T-cell (primary cell): ENCODE measurements at places on chromosomes 5 and 9.

DNA sequence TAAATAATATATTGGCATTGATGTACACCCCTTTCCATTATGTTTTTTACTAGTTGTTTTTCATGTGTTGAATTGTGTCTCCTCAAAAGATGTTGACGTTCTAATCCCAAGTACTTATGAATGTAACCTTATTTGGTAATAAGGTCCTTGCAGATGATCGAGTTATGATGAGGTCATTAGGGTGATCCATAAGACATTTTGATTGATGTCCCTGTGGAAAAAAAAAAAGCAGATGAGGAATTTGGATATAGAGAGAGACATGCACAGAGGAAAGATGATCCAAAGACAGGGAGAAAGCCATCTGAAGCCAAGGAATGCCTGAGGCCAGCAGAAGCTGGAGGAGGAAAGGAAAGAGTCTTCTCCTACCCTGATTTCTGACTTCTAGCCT lies 632.7 kb downstream of the TLR4 start:
- no peak for DNase-seq

- no peak for DNase-seq
These were observed 276.8 kb downstream of the MCTP1 start for GRCh38 chr5:95007921-95008597.

GRCh38 chr5:61525512-61526206 lies 193.6 kb downstream of the ZSWIM6 start:
- no peak for DNase-seq

GRCh38 chr9:95815133-95815532 lies 60.4 kb upstream of the ERCC6L2 start:
- DNase-seq = no peak

DNA sequence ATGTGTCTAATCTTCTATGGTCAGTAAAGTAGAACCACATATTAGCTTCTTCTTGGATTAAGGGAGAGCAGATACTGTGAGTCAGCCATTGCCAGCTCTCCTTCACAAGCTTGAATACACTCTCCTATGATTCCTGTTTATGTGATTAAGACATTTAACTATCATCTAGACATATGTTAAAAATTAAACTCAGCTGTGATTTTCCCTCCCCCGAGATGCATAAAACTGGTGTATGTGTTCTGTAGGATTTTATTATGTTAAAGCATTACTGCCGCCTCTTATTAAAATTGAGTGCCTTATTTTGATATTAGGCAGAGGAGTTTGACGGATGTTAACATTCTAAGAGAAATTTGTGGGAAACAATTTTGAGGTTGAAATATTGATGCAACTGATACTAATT lies 114.6 kb downstream of the ACTBL2 start:
- DNase-seq = no peak

GRCh38 chr5:17219006-17219422 lies 1.6 kb downstream of the BASP1 start:
- DNase-seq = no peak

DNA sequence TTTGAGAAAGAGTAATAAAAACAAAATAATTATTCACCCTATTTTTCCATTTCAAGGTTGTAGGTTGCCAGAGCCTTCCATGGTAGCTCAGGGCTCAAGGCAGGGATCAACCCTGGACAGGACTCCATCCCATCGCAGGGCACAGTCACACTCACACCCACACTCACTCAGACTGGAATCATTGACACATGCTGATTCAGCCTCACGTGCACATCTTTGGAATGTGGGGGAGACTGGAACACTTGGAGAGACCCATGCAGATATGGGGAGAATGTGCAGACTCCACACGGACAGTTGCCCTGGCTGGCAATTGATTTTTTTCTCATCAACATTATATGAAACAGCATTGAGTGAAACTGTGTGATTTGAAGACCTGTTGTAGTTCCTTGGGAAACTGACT lies 234.1 kb downstream of the ADGRV1 start:
- no peak for DNase-seq

DNA sequence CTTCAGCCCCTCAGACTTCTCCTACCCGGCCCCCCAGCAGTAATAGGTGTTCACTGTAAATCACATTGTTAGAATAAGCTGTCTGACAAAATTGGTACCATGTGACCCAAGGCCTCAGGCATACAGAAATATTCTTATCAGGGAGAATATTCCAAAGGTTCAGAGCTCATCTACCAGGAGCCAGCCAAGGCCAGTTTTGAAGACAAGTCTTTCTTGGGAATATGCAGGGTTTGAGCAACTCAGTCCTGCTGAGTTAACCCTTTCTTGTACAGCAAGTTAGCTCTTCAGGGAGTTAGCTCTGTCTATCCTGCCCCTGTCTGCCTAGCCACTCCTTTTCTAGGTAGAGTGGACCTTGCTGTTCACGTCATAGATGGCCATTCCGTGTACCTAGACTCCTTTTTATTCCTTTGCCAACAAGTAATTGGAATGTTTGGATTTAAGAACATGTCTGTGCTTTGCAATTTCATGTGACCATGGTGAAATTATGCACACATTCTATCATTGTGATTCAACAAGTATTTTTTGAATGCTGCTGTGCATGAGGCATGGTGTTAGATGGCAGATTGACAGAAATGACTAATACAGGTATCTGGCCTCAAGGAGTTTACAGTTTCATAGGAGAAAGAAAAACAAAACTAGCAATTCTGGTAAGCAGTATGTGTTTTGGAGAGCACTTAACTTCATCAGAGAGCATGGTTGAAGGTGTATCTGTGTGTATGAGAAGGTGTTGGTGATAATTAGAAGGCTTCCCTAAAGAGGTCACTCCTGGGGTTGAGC lies 22.6 kb downstream of the TGFBR1 start:
- DNase-seq = no peak

DNA sequence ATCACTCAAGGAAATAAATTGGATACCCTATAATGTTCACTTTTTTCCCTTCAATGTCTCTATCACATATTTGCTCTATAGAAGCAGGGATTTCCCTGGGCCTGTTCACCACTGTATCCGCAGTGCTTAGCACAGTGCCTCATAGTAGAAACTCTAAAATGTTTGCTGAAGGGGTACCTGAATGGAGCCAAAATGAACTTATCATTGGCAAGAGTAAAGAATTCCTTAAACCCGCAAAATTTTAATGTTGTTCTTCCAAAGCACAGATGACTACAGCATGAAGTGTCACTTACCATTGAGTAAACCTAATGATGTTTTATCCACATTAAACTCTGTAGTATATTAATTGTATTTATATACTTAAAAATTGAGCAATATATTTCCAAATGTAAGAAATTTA lies 96.1 kb downstream of the JAKMIP2 start:
- no peak for DNase-seq

DNA sequence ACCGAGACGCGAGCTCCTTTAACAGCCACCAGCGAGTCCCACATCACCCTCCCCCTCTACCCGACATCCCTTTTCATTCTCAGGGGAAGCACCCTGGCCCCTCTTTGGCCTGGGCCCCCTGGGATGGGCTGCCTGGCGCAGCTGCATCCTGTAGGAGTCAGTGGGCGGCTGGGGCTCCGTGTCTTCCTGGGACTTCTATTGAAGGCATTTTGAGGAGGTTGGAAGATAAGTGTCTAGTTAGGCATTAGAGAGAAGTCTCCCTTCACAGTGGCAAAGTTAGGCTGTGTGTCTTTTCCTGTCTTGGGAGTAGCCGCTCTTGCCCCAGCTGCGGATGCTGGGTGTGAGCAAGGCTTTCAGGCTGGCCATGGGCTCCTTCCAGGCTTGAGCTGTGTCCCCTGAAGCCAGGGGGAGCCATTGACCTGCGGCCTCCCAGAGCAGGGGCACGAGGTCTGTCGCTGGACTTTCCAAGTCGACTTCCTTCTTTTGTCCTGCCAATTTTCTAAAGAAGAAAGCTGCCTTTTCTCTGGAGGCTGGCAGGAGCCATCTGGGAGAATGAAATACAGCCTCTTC lies 18.6 kb upstream of the NKD2 start:
- DNase-seq = no peak

DNA sequence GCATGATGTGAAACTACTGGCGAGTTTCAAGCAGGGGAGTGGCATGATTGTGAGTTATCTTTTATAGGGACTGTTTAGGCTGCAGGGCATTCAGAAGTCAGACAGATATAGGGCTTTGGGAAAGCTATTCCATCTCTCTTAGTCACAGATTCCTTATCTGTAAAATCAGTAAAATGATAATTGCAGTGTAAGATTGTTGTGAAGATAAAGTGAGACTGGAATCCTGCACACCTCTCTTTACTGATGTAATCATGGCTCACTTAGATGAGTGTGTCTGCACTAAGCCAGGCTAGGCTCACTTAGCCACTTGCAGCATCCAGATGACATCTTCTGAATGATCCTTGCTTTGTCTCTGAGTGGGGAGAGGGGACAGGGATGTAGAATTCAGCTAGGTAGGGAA lies 81.8 kb upstream of the MAMDC2 start:
- no peak for DNase-seq

GRCh38 chr9:75071530-75072122 lies 16.3 kb downstream of the NMRK1 start:
- DNase-seq = peak; percentile 42

- DNase-seq = no peak
These were observed 38.7 kb upstream of the ELL2 start for GRCh38 chr5:96000308-96000707.

DNA sequence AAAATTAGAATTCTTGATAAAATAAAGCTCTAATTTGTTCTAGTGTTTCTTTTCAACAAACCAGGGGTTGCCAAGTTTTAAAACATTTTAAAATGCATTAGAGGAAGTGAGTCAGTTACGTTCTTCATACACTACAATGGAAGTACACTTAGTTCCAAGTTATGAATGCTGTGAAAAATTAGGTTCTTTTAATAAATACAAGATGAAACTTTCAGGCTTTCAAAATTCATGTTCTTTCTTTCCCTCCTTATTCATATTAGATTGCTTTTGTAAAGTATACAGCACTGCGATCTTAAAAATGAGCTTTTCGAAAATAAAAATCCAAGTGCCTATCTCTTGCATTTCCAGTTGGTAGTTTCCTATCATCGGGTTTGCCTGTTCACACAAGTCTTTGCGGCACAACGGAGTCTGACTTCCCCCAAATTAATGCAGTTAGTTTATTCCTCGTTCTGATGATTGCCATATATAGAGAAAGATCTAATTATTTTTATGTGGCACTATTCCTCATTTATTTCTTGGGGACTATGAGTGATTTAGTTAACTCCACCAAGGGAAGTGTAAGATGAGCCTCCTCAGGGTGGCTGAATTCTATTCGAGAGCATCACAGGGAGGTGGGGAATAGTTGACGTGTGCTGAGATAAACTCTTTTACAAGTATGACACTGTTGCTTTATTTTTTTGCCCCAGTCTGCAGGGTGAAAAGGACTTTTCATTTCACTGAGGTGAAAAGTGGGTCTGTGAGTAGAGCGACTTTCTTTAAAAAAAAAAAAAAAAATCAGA lies 238.2 kb downstream of the CD180 start:
- no peak for DNase-seq

GRCh38 chr9:71747576-71747975 lies 20.7 kb downstream of the CEMIP2 start:
- DNase-seq = no peak

GRCh38 chr5:114089259-114089658 lies 272.6 kb upstream of the KCNN2 start:
- DNase-seq = no peak

- DNase-seq = no peak
These were observed 155.8 kb downstream of the DEPDC1B start for GRCh38 chr5:60544142-60544541.

- no peak for DNase-seq
These were observed 64.6 kb downstream of the ACTBL2 start for GRCh38 chr5:57417971-57418370.

DNA sequence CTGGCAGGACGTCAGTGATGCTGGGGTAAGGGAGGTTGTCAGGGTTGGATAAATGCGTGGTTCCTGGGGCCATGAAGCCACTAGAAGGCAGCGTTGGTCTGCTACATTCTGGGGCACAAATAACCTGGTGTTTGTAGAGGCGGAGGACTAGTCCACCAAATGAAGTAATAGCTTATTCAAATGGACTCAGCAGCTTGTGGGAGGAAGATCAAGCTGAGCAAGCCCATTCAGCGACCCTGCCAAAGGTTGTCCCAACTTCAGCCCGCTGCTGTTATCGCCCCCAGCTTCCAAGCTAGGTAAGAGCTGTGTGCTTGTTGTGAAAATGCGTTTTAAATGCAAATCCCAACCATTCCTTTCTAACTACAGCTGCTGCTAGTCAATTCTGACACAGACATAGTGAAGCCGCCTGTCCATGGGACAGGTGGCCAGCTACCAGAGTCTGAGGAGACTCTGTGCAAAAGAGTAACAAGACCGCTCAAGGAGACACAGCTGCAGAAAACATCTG lies 7.6 kb upstream of the FAM240B start:
- DNase-seq = no peak

GRCh38 chr5:1754531-1755220 lies 45.0 kb downstream of the MRPL36 start:
- no peak for DNase-seq

DNA sequence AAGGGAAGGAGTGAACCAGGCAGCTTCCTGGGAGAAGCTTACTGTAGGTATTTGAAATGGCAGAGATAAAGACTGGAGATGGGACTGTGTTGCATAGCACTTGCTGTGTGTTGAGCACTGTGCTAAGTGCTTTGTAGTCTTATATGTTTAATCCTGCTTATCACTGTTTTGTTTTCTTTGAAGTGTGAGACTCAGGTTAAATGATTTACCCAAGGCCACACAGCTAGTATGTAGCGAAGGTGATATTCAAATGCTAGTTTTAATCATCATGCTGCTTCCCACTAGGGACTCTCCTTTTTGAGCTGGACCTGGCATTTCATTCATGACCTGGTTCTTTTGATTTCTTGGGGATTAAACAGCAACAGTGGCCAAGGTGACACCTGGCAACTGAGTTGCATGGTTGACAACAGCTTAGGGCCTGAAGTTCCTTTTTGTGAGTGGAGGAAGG lies 35.3 kb upstream of the SPRY4 start:
- DNase-seq = no peak

DNA sequence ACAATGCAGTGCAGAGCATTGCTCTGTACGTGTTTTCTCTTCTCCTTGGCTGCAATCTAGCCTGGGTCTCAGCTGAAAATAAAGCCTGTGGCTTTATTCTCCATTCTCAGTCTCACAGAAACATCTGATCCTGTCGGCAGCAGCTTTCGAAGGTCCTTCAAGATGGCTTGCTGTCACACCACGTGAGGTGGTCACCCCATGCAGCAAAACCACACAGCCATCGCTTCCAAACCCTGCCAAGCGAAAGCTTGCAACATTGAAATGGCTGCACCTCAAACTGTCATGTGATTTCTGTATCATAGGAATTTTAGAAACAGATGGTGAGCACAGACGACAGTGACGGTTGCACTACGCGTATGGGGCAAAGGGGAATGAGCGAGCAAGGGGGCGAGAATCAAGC lies 98.5 kb upstream of the SMARCA2 start:
- DNase-seq = no peak

DNA sequence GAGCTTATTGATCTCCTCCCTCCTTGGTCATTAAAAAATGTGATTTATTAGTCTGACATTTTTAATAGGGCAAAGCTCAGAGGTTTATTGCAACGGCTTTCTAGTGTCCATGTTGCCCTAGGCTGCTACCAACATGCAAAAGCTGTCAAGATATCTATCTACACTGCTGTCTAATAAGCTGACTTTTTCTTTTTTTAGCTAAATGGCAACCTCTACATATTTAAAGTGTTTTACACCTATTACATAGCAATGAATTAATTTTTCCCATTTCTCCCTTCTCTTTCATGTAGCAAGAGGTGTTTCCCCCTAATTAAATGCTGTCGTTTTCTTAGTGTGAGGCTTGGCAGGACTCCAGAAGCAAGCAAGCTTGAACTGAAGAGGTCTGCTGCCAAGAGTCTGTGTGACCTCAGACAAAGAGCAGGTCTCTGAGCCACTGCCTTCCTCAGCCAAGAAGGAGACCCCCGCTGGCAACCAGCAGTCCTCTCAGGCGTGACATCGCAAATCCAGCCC lies 79.4 kb downstream of the GAS1 start:
- DNase-seq = no peak

GRCh38 chr5:178486239-178486641 lies 104.0 kb downstream of the COL23A1 start:
- DNase-seq = no peak
